Activated T-helper 9 cell treated with anti-CD3 and anti-CD28 coated beads, Interleukin-2, amount 50 U/mL, for 16 hours (primary cell): ENCODE measurements at places on chromosomes 3 and 15.

GRCh38 chr15:72845981-72846383, 62.4 kb upstream of the ADPGK start:
- DNase-seq: no peak

DNA sequence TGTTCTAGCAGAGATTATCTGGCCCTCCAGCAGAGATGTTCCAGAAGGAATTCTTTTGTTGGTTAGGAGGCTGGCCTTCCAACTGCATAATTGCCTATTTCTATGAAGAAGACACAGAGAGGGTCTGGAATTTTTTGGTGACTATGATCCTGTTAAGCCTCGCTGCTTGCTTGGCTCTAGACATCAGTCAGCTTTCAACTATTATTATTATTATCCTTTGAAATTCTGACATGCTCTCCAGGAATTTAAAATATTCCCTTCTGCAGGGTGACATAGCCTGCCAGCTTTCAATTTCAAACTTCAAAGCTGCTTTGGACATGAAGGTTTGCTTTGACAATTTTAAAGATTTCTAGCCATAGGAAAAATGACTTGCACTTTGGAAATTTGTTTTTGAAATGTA, 26.3 kb upstream of the ZNF148 start:
- DNase-seq: no peak

GRCh38 chr3:9169956-9170850, 79.2 kb downstream of the SRGAP3 start:
- no peak for DNase-seq

DNA sequence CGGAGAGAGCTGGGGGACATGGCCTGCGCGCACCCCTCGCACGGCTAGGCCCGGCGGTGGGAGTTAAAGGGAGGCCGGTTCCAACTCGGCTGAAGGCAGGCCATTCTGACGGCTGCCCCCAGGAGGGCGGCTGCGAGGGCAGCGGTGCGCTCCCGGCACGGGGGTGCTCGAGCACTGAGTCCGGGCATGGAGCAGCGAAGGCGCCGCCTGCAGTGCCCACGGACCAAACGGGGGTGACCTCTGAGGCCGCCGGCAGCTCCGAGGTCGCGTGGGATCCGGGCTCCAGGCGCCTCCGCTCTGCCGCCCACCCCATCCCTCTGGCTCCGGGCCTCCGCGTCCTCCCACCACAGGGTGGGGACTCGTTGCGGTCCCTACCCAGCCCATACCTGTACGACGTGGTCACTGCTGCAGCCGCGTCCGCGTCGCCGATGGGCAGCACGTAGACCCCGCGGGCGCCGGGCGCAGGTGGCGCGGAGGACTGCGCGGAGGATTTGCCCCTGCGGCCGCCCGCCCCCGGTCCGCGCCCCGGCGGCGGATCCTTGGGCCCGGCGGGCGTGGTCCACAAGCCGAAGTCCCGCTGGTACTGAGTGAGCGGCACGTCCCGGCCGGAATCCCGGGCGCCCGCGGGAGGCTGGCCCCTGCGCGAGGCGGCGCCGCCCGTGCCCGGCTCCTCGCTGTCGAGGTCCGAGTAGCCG, 469 bp downstream of the MAP6D1 start:
- peak; percentile 4 for DNase-seq

- no peak for DNase-seq
Observed at GRCh38 chr3:25818335-25818734, 28.4 kb downstream of the OXSM start.

GRCh38 chr3:72571638-72572114, 276.6 kb downstream of the SHQ1 start:
- no peak for DNase-seq

GRCh38 chr15:98646546-98647025, 1.8 kb upstream of the IGF1R start:
- DNase-seq: no peak

- no peak for DNase-seq
Observed at GRCh38 chr15:70340494-70340870, 242.8 kb upstream of the TLE3 start.

GRCh38 chr3:82163907-82164520, 402.6 kb upstream of the GBE1 start:
- DNase-seq: no peak

DNA sequence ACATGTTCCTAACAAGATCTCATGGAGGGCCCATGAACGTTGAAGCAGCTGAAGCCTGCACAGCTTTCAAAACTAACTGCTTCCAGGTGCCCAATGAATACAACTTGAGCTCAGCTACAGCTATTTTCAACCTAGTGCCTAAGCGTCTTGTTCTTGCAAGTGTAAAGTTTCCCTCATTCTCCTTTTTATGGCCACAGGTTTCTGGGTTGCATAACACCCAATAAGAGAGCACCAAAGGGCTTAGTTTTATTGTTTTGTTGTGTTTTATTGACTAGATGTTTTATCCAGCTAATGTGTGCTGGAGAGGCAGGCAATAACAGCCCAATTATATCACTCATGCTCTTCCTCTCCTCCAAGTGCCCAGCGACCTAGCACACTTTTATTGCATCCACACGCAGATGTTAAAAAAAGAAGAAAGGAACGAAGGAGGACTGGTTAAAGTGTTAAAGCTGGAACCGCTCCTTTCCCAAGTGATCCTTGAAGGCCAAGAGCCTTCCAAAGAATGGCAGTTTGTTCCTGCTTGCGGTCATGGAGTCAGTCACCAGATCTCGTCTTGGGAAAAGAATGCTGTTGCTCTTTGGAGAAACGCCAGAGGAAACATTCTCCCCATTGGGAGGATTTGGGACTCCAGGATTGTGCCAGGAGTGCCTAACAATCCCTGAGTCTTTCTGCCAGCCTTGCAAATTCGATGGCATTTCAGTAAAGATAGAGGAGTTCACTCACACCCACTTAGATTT, 156.9 kb downstream of the MEX3B start:
- no peak for DNase-seq

DNA sequence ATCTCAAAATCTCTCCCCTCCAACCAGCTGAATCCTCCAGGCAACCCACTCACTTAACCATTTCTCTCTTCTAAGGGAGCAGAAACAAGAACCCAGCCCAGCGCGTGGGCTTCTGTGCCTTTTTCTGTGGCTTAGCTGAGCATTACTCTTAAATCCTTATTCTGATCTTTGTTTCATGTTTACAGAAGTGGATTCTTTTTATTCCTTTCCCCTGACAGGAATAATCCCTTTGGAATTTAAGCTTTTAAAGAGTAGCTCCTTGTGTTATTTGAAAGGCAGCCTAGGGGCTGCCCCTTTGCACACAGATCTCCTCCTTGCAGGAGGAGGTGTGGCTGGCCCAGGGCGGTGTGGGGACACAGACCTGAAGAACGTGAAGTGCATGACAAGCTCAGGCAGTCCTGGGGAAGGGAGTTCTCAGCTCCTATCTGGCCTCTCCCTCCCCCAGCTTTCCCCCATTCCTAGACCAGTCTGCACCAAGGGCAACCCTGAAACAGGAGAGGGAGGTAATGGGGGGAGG, 77.1 kb upstream of the UBE2E1 start:
- DNase-seq: no peak

DNA sequence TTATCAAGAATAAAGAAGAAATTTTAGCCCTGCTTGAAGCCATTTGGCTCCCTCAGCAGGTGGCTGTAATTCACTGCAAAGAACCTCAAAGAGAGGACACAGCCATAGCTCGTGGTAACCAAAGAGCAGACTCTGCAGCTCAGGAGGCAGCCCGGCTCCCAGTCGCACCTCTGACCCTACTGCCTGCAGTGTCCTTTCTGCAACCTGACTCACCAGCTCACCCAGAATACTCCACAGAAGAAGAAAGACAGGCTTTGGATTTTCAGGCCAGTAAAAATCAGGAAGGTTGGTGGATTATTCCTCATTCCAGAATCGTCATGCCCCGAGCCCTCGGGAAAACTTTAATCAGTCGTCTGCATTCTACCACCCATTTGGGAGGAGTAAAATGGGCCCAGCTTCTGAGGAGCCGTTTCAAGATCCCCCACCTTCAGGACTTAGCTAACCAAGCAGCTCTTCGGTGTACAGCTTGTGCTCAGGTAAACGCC, 38.6 kb downstream of the ZBTB11 start:
- no peak for DNase-seq

- DNase-seq: peak; percentile 77
Observed at GRCh38 chr15:67542420-67543347, at the start of gene MAP2K5. Gene MAP2K5 (plus strand): TSS chr15:67542703. CDS start chr15:67543336, 633 bp downstream.

DNA sequence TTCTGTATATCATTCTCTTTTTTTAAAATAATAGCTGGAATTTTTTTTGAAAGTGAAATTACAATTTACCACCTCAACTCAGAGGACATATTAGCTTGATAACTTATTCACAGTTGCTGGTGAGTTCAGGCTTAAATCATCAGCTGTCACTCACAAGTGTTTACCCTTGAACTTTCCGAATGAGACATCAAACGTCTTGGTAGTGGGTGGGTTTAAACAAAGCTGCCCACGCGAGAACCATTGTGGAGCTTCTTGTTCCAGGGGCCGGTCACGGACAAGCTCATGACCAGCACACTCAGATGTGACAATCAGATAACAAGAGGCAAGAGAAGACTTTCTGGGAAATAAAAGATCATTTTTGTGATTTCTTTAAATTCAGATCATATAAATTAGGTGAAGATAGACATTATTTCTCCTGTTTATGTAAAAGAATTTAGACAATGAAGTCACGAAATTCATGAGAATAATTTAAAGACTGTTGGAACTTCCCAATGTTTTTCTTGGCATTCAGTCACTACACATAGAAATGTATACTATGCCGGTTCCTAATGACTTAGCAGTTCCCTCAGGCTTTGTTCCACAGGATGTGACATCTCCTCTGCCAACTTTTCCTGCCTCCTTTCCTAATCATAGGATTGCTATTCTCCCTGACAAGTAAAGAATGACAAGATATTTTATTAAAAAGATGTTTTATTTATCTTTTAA, 29.3 kb downstream of the BTD start:
- DNase-seq: no peak

DNA sequence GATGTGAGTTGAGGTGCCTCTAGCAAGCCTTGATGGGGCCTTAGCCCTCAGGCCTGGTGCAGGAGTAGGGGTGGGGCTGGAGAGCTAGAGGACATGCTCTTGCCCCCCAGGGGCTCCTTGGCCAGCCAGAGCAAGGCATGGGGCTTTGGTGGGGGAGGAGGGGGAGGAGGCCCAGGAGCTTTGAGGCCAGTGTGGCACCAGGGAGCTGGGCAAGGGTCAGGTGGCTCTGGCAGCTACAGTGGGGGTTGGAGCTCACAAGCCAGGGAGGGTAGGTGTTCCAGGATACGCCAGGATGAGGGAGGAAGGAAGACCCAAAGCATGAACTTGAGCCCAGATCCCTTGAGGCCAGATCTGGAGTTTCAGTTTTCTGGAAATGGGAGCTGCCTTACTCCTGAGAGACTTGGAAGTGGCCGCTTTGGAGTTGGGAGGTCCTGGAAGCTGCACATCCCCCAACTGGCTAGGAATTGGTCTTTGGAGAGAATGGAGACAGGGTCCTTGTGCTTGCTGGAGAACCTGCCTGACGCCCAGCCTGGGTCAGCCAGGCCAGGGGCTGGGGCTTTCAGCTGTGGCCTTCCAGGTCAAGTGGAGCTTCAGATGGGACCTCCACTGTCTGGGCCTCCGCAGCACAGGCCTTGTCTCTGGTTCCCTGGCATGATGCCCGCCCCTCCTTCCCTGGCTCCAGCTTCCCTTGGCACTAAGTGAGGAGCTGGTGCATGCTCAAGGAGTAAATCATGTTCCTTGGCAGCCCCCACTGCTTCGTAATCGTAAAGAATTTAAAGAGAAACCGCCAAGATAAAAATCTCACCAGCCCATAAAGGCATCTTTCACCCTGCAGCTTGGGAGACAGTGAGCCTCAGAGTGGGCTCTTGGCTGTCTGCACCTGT, 8.7 kb downstream of the SEMA3F start:
- DNase-seq: no peak

- DNase-seq: no peak
Observed at GRCh38 chr3:31176045-31176444, 281.6 kb upstream of the GADL1 start.

GRCh38 chr15:69297642-69298353, 914 bp upstream of the PAQR5 start:
- no peak for DNase-seq

DNA sequence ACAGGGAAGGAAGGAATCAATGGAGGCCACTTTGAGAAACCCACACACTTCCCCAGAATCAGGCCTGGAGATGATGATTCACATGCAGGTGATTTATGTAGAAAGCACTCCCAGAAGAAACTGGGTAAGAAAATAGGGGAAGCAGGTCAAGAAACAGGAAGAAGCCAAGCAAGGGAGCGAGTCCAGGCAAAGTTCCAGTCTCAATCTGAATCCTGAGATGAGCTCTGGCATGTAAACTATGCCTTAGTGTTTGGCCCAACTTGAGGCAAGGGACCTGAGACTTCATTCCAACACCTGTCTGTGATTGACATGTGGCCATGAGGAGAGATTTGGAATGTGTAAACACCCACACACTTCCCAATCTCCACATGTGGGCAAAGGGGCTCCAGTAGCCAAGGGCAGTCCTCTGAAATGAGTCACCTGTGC, 61.6 kb upstream of the CTNNB1 start:
- DNase-seq: no peak

DNA sequence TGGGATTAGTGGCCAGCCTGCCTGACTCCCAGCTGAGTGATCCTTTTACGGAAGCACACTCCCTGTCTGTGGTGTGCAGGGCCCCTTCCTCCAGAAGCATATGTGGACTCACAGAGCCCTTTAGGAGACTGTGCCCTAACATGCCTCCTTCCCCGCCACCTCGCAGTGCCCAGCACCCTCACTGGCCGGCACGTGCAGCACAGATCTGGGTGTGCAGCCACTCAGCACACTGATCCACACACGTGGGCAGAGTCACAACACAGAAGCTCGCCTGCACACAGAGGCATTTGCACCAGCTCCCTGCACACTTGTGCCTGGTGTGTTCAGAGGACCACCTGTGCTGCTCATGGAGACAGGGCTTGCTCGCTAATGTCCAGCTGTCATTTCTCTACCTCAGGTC, 23.6 kb upstream of the CSPG4 start:
- DNase-seq: no peak

DNA sequence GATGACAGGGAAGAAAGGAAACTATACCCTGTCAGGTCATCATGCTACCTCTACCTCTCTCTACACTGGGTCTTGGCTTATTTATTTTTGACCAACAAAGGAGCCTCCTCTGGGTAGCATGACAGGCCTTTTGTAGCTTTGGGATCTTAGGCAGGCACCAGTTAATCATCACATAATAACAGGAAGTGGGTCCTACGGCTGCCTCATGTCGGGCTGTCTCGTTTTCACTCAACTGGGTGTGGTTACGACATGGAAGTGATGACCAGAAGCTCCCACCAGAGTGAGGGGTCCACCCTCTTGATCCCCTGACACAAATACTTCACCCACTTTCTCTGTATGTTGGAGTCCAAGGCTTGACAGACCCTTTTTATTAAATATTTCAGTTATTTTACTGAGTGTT, 105.3 kb downstream of the CD47 start:
- DNase-seq: no peak

- DNase-seq: no peak
Observed at GRCh38 chr3:127860211-127860696, 37.9 kb upstream of the MGLL start.

DNA sequence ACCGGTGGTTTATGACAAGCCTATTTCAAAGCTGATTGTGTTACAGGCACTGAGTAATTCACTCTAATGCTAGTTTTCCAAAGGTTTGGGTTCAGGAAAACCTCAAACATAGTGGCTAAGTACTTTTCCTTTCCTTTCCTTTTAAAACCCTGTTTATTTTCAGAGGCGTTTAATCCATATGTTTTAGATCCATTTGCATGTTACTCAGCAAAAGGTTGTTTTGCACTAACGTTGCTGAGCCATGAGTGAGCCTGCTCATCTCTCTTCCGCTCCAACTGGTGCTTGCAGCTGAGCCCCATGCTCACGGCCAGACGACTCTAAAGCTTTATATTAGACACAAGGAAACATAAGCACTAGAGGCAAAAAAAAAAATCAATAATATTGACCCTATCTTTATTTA, 9.4 kb downstream of the CEMIP start:
- DNase-seq: no peak

- DNase-seq: no peak
Observed at GRCh38 chr3:134697830-134698689, 47.2 kb upstream of the KY start.
